ENCODE measurements at places on chromosomes 2 and 18.

- peak; percentile 77 for DNase-seq
Observed at GRCh38 chr2:112055730-112056625, 909 bp downstream of the TMEM87B start.

- DNase-seq: no peak
Observed at GRCh38 chr2:10230499-10230898, 72.2 kb upstream of the HPCAL1 start.

GRCh38 chr18:73948497-73948896 is 199.1 kb downstream of the FBXO15 start:
- DNase-seq: no peak

- no peak for DNase-seq
Observed at GRCh38 chr2:72140621-72140960, 7.1 kb downstream of the CYP26B1 start.

GRCh38 chr2:184769686-184770085 is 171.4 kb downstream of the ZNF804A start:
- DNase-seq: no peak

- no peak for DNase-seq
Observed at GRCh38 chr18:31942291-31942998, 483 bp downstream of the TRAPPC8 start.

GRCh38 chr18:48228301-48228715 is 180.9 kb downstream of the ZBTB7C start:
- DNase-seq: peak; percentile 77

DNA sequence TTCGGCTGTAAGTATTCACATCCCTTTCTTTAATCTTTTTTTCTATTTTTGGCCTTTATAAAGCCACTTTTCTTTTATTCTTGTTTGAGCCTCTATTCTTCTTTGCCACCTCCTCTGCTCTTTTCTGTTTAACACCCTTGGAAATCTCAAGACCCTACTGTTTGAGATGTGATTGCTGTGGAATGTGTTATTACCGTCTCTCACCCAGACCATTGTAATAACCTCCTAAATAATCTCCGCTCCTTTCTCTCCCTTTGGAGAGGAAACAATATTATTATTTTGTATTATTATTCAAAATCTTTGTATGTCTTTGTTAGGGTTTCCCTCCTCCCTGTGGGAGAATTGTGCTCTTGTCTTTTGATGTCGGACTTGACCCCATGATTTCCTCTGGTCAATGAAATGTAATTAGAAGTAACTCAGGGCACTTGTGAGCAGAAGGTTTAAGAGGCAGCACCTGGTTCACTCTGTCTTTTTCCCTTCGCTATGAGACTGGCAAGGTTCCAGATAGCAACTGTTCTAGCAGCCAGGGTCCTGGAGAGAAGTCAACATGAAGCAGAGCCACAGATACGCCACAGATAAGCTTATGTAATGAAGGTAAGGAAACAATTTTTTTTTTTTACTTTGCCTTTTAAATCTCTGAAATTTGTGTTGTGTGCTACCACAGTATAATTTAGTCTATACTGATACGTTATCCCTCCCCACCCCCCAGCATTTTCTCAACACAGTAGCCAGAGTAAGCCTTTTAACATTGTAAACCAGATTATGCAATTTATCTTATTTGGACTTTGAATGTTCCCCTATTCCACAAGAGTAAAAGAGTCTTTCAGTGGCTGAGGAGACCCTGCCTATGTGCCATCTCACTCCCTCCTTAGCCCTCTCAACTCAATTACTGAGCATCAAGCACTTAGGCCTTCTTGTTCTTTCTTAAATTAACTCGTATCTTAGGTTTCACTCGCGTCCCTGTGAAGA is 601.2 kb upstream of the ZNF804A start:
- no peak for DNase-seq

- no peak for DNase-seq
Observed at GRCh38 chr2:174331595-174332216, 3.0 kb upstream of the SP9 start.

GRCh38 chr18:12766986-12767433 is 64.2 kb downstream of the PSMG2 start:
- DNase-seq: no peak

DNA sequence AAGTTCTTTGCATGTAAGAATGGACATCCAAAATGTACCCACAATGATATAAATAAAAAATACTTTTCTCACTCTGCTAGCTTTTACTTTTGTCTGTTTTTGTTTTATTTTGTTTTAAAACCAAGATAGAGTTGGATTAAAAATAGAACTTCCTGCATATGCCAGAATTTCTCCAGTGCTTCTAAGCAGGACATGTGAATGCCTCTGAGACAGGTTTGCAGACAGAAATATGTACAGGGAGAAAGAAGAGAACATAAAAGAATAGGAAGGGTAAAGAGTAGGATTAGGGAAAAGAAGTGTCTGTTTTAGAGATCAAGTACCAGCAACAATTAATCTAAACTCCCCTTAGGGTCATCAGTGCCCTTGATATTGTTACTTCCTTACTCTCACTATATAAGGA is 114.4 kb downstream of the BMPR2 start:
- DNase-seq: no peak

GRCh38 chr2:129827311-129828090 is 152.0 kb upstream of the RAB6C start:
- DNase-seq: no peak

DNA sequence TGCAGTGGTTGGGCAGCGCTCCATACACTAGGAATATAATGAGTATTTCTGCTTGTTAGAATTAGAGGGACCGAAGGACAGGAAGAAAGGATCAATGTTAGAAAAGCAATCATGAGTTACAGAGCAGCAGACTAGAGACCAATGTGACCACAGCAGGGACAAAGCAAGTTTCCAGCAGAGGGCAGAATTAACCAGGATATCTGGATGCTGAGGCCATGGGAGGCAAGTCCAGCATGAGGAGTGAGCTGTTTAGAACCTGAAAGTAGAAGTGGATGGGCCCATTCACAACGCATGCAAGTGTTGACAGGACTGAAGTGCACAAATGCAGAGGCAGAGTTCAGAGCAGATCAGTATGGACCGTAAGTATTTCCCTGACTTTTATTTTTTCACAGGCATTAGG is 910.4 kb upstream of the GYPC start:
- no peak for DNase-seq

GRCh38 chr18:77772177-77772576 is 522.5 kb downstream of the GALR1 start:
- DNase-seq: no peak

DNA sequence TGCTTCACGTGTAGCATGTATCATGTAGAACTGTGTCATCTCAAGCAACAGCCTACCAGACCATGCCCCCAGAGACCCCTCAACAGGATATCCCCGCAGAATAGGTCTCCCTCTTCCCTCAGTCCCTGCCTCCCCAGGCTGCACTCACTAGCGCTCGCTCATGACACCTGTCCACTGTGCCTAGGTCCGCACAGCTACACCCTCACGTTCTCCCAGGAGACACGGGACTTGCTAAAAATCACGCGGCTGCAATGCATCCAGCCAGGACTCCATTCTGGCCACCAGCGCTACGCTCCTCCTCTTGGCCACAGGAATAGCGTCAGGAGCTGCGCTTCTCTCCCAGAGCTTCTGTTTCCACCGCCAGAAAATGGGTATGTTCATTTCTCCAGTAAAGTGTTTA is 2.5 kb downstream of the PXDN start:
- DNase-seq: peak; percentile 23

GRCh38 chr2:72204156-72204785 is 56.6 kb upstream of the CYP26B1 start:
- DNase-seq: no peak

- DNase-seq: no peak
Observed at GRCh38 chr2:239588451-239589269, 187.8 kb upstream of the HDAC4 start.

GRCh38 chr18:62529597-62529996 is 6.8 kb downstream of the ZCCHC2 start:
- DNase-seq: no peak

- DNase-seq: no peak
Observed at GRCh38 chr2:73300926-73301325, 7.6 kb upstream of the EGR4 start.

GRCh38 chr18:11871501-11871900 is 20.3 kb downstream of the CHMP1B start:
- no peak for DNase-seq

DNA sequence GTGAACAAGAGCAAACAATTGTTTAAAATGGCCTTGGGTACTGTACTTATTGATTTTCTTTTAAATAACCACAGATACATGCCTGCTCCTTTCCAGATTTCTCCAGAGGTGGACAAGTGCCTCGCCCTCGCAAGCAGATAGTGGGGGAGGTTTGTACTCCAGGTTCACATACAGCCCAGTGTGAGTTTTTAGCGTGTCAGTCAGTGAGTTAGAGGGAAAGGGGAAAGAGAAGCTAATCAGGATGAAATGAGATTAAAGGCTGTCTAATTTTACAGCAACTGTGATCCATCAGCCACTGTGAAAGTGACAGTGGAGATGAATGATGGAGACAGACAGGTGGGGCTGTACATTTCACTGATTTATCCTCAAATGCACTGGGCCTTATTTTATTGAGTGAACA is 74.7 kb downstream of the KLHL14 start:
- DNase-seq: no peak

DNA sequence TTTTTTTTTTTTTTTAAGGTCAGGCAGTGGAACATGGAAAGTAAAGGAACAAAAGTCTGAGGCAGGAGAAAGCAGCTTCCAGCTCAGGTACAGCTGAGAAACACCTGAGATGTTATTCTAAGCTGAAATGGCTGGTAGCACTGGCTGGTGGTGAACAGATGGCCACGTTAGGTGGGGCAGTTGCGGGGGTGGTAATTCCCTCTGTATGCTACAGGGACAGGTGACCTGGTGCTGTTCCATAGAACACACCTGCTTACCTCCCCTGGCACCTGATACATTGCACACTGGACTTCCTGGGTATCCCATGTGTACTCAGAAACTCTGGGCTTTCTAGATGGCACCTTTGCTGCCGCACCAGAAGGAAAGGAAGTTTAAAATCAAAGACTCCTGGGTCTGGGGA is 333.3 kb downstream of the SLC8A1 start:
- no peak for DNase-seq

- DNase-seq: no peak
Observed at GRCh38 chr2:201973305-201973928, 60.2 kb upstream of the FZD7 start.

- no peak for DNase-seq
Observed at GRCh38 chr2:102033750-102034682, 42.3 kb downstream of the IL1R2 start.

DNA sequence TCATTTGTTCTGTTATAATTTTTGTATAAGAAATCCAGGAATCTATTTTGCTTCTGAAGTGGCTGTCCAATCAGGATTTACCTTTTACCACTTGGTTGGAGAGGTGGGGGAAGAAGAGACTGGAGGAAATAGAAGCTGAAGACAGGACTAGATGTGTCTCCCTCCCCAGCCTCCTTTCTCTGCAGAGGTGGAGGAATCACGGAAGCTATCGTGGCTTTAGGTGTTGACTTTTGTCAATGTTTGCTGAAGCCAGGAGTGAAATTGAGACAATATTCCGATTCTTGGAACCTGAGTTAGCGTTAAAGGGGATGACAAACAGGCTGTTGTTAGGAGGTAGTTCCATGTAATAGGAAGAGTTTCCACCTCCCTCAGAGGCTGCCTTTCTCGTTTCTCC is 43.5 kb downstream of the PDCL3 start:
- no peak for DNase-seq

DNA sequence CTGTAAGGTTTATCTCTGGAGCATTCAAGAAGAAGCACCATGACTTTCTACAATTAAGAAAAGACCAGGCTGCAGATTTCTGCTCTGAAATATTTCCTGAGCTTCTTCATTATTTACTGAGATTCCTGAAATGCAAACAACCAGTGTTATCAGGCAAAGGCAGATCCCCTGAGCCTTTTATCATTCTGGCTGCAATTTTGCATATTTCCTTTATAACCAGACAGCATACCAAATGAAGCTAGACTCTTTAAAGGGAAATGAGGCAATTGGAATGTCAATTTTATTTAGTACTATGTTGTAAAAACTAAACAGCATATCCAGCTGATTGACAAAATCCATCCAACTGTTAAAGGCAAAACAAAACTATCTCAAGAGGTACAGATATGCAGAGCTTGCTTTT is 372.5 kb downstream of the RIT2 start:
- no peak for DNase-seq

DNA sequence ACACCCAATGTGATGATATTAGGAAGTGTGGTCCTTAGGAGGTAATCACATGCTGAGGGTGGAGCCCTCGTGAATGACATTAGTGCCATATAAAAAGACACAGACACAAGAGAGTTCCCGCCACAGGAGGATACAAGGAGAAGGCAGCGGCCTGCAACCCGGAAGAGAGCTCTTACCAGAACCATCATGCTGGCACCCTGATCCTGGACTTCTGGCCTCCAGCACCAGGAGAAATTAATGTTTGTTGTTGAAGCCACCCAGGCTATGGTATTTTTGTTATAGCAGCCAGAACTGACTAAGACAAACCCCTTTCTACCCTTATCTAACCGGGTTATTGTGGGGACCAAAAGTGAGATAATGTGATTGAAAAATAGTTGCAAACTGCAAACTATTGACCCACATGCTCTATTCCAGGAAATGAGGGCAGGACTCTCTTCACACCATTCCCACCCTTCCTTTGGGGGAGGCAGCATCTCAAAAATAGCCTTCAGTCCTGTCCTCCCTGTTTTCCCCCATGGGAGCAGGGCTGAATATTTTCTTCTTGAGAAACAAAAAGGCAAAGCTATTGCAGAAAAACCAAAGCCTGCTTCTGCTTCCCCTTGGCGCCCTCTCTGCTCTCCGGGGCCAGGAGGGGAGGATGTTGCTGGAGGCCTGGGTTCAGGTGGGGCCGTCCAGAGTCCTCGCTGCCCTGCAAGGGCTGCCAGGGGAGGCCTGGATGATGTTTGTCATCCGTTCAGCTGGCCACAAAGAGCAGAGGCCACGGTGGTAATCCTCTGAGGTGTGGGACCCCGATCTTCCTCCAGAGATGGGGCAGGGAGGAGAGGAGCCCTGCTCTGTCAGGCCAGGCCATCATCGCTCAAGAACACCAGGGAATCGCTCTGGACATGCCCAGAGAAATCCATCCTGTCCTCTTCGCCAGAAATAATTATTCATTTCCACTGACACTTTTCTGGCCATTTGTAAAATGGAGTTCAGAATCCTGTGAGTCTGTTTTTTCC is 73.8 kb upstream of the HAAO start:
- peak; percentile 73 for DNase-seq

DNA sequence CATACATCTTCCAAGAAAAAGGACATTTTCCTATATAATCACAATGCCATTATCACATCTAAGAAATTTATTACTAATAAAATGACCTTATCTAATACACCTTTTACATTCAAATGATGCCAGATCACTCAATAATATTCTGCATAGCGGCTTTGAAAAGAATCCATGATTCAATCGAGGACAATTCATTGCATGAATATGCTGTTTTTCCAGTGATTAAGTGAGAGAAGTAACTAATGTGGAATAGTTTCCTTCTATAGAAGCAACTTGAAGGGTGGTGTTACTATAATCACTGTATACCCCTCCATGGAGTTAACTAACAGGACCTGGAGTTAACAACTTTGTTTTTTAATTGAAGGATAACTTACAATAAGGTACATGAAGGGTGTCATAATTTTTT is 9.1 kb downstream of the PLEK start:
- no peak for DNase-seq

GRCh38 chr2:111050701-111051376 is 69.9 kb upstream of the BCL2L11 start:
- no peak for DNase-seq
